ENCODE measurements at places on chromosomes 11 and 22.

DNA sequence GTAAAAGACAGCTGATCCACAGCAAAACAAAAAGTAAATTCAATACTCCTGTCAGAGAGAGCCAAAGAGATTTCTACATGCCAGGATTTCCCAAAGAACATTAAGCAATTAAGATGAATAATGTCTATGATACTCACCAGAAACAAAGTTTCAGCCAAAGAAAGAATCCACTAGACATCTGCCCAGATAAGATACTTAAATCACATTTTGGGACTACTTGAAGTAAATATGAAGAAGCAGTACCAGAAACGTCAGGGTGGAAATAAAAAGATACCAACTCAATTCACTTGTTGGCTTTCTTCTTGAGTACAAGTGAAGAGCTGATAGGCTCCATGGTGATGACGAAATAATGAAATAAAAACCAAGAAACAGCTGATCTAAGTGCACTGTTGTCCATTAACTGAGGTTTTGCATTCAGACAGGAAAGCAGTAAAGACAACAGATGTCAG lies 31.6 kb upstream of the ARHGAP32 start:
- no peak for DNase-seq

- DNase-seq = no peak
Observed at GRCh38 chr22:32613773-32614392, 139.3 kb downstream of the FBXO7 start.

DNA sequence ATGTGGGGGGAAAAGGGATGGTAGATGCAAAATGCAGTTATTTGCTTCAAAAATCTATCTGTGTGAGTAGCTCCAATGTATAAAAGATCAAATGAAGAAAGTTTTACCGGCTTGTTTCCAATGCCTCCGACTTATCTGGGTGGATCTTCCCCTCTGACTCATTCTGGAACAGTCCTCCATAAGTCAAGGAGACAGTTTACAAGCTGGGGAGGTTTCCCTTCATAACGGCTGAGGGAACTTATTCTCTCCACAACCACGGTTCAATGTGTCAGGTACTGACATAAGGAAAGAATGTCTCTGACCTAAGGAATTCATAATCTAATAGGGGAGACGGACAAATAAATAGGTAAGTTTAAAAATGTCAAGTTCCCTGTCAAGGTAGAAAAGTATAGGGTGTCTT lies 49.7 kb upstream of the BIRC3 start:
- no peak for DNase-seq

GRCh38 chr22:48938741-48939140 lies 888.9 kb downstream of the BRD1 start:
- DNase-seq = no peak

GRCh38 chr11:102283116-102283485 lies 34.2 kb upstream of the BIRC3 start:
- no peak for DNase-seq

GRCh38 chr22:48607901-48608662 lies 1219.6 kb downstream of the BRD1 start:
- no peak for DNase-seq

DNA sequence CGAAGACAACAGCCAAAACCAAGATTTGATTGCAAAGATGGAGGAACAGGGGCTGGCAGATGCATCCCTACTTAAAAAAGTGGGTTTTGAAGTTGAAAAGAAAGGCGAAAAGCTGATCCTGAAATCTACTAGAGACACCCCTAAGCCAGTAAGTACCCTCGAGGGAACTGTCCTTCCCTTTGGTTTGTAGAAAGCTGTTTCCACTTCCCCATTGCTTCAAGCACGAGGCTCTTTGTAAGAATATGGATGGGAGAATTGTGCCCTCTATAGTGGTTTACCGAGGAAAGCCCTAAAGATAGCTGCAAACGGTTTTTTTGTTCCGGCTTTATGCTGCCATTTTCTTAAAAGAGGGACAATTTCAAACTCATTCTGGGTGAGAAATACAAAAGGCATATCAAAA lies 133.9 kb downstream of the WNT7B start:
- no peak for DNase-seq

DNA sequence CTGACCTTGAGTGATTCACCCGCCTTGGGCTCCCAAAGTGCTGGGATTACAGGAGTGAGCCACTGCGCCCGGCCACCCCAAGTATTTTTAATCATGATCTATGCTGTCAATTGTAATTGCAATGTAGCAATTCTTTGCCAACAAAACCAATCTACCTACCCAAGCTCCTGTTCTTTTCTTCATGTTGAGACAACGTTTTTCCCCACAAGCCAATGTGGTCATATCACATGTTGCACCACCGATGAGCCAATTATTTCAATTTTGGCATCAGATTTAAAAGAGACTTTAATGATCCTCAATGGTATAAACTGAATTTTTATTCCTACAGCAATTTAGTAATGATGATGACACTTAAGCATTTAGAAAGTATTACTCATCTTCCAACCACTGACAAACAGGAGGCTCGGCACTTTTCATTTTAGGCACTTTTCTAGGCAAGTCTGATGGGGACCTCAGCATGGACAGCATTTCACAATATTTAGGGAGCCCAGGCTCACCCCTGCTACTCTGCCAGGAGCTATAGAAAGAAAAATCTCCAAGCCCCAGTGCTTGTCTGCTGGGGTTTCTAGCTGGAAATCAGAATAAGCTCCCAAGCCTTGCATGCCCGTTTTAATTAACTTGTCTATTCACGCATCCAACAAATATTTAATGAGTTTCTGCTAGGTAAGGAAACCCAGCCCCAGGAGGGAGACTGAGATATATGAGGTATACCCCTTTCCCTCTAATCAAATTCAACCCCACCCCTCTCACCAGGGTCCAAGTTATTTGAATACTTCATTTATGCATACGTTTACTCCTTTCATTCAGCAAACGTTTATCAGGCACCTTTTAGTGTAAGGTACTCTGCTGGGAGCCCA lies 291.4 kb downstream of the ST3GAL4 start:
- DNase-seq = no peak

- no peak for DNase-seq
Observed at GRCh38 chr11:111949519-111950426, 12.6 kb downstream of the DIXDC1 start.

GRCh38 chr11:68140496-68141245 lies 19.5 kb upstream of the CHKA start:
- DNase-seq = no peak

GRCh38 chr11:120883404-120884080 lies 140.4 kb upstream of the TBCEL start:
- DNase-seq = no peak

GRCh38 chr11:121456151-121456550 lies 3.4 kb upstream of the SORL1-AS1 start:
- no peak for DNase-seq

- DNase-seq = no peak
Observed at GRCh38 chr22:30441088-30441487, 15.5 kb downstream of the MTFP1 start.

DNA sequence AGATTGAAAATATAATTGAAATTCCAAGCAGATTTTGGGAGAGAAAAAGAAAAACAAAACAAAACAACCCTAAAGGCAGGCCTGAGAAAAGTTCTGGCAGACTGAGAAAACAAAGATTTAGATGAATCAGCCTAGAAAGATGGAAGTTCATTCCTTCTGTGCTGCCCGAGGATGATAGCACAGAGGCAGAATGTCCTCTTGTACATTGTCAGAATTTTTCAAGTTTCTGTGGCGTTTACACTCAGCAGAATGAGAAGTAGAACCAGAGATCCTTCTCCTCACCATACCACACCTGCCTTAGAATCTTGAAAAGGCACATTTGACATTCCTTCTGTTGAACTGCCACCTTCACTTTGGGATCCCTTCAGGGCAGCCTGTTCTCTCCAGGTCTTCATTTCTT lies 62.5 kb upstream of the IZUMO1R start:
- no peak for DNase-seq

- no peak for DNase-seq
Observed at GRCh38 chr22:19509191-19509590, 15.0 kb downstream of the CLDN5 start.

DNA sequence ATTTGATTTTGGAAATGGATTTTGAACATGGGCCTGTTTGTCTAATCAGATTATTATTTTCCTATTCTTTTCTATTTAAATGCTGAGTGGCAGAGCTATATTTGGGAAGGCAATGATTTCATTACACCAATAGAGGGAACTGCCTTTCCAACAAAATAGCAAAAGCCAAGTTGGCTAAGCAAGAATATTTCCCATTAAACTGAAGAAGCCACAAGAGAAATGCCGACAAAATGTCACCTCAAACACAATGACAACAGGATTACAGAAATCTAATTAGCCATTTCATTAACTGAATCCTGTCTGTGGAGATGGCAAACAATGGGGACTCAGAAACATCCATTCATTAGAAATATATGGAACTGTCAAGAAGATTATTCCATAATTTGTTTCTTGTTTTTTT lies 1593.1 kb upstream of the RAG2 start:
- DNase-seq = no peak

- DNase-seq = no peak
Observed at GRCh38 chr11:11167806-11168205, 185.2 kb downstream of the CSNK2A3 start.

DNA sequence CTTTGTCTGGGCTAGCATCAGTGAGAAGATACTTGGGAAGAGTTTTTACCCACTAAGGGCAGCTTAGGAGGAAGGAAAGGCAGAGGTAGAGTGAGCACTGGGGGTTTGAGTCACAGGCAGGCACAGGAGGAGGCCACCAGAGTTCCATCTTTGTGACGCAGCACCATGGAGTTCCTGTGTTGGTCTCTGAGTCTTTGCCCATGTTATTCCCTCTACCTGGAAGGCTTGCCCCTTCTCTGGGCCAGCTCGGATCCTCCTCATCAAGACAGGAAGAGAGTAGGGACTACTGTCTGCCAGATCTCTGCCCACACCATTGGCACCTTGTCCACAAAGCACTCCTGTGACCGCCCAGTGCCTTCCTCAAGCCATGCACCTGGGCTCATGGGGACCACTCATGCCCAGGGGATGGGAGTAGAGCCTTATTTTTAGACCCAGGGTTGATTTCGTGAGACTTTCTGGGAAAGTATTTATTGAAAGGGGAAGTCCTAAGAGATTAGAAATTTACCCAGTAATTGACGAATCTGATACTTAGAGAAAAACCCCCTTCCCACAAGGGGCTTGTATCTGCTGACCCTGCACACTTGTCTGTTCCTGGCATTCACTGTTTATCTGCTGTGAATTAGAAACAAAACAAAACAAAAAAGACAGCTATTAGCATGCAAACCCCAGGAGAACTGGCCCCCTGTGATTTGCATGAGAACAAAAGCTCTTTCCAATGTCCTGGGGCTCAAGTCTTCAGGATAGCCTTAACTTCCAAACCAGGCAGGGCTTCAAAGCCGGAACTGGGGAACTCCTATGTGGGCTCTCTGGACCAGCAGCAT lies 35.9 kb upstream of the MYEOV start:
- DNase-seq = no peak
